ENCODE measurements at places on chromosomes 6 and 20.
A peak's percentile ranks its signal among the peaks of the same experiment; 100 is the strongest.

DNA sequence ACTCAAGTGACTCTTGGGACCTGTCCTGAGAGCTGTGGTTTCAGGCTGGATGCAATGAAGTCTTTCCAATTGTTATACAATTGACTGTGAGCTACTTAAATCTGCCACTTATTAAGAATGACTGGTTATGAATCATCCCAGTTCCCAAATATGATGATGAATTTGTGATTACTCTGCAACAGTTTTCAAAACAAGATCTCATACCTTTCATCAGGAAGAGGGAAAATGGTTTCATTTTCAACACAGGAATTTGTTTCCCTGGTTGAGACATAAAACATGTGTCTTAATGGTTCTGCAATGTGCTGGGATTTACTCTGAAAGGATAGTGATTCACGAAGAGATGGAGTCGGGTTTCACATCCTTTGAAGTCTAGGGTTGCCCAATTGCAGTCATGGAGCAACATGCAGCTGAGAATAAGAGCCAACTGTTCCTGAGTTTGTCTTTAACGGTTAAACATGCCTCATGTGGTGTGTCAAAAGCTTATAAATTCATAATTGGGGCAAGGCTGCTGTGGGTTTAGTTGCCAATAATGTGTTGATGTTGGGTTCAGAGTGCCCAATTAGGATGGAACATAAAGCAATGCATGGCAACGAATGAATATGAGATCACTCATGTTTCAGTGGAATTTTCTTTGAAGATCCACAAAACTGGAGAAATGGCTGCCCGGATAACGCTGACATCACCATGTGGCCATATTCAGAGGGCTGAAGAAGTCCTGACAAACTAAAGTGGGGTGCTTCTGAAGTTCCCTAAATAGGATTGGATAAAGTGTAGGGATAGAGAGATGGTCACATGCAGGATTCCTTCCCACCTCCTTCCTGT lies 41.0 kb downstream of the CYP24A1 start:
- DNase-seq: no peak

DNA sequence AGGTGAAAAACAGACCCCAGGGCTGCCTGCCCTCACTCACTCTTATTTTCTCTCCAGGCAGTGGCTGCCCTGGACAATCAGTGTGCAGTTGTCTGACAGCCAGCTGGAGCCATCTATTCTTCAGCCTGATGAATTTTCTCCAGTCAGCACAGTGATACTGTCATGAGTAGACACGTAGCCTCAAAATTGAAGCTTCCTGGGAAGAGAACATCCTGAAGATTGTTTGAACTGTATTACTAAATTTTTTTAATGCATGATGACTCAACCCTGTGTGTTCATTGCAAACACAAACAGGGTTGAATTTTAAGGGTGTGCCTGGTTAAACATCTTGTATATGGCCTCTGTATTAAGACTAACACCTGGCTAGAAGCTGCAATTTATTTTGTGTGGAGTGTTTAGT lies 49.8 kb upstream of the STXBP5 start:
- DNase-seq: no peak

- DNase-seq: no peak
Measured at GRCh38 chr6:56900784-56901183, 54.1 kb upstream of the BEND6 start.

GRCh38 chr6:125668071-125668470 lies 81.4 kb upstream of the HEY2 start:
- no peak for DNase-seq

GRCh38 chr6:34957231-34957783 lies 68.3 kb downstream of the ANKS1A start:
- DNase-seq: no peak

- no peak for DNase-seq
Measured at GRCh38 chr6:160978141-160978901, 13.2 kb upstream of the MAP3K4 start.

GRCh38 chr20:57977141-57977540 lies 251.3 kb downstream of the ANKRD60 start:
- DNase-seq: no peak

DNA sequence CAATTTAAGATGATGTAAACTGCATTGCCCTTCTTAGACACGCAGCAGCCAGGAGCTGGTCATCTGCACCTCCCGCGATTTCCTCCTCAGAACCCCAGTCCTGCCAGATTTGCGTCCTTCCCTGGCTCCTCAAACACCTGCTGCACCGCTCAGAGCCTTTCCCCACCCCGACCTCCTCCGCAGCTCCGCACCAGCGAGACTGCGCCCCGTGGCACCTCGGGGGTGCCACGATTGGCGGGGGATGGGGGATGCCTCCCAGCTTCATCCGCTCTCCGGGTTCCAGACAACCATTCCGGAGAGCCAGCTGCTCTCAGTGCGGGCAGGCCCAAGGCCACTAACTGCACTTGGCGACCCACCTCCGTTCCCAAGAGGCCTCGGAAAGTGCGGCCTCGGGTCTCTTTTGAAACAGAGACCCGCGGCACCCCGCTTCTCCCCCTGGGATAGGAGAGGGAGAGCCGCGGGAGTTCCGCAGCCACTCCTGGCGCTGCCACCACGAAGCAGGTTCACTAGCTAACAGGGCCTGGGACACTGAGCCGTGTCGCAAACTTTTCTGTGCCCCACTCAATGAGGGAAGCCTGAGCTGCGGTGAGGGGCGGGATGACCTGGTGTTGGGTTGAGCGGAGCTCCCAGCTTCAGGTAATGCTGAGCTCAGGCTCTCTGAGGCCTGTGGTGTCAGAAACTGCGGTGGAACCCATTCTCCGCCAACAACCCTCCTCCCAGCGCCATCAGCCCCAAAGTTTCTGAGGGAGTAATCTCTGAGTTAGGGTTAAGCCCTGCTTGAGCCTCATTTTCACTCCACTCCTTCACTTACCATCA lies 7.3 kb upstream of the TFAP2A start:
- no peak for DNase-seq

DNA sequence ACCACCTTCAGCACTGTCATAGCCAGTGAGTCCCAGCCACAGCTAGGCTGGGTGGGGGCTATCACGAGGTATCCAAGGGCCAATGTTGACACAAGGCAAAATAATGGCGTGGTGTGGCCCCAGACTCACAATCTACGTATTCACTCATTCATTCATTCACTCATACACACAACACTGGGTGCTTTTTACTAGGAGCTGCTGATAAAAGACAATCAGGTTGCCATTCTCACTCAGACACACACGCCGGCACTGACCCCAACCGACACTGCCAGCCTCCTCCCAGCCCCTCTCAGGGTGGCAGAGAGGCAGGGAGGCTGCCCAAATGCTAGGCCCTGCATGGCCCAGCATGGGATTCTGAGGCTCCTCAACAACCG lies 1.5 kb upstream of the C20orf144 start:
- no peak for DNase-seq

DNA sequence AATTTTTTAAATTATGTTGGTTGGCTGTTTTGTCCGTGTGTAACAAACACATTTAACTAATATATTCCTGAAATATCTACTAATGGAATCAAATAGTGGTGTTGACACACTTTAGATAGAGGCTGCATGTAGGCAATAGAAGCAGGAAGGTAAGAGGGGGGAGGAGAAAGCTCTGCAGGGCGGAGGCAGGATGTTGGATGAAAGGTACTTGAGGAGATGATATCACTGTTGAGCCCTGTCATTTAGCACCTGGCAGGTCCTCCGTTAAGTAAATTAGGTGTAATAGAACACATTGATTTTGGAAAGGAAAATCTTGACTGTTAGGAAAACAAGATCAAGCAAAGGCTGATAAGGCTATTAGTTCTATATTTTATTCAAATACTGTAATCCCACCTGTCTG lies 618.7 kb downstream of the PKHD1 start:
- no peak for DNase-seq

GRCh38 chr6:125791151-125791819 lies 525 bp downstream of the NCOA7 start:
- peak; percentile 36 for DNase-seq

GRCh38 chr6:136137008-136137692 lies 113.0 kb downstream of the MTFR2 start:
- no peak for DNase-seq

All from muscle of arm (tissue), 14 donors.